ENCODE measurements at places on chromosomes 3 and 15.
A peak's percentile ranks its signal among the peaks of the same experiment; 100 is the strongest.

- DNase-seq = no peak
Observed at GRCh38 chr3:107797586-107797985, 274.8 kb downstream of the BBX start.

DNA sequence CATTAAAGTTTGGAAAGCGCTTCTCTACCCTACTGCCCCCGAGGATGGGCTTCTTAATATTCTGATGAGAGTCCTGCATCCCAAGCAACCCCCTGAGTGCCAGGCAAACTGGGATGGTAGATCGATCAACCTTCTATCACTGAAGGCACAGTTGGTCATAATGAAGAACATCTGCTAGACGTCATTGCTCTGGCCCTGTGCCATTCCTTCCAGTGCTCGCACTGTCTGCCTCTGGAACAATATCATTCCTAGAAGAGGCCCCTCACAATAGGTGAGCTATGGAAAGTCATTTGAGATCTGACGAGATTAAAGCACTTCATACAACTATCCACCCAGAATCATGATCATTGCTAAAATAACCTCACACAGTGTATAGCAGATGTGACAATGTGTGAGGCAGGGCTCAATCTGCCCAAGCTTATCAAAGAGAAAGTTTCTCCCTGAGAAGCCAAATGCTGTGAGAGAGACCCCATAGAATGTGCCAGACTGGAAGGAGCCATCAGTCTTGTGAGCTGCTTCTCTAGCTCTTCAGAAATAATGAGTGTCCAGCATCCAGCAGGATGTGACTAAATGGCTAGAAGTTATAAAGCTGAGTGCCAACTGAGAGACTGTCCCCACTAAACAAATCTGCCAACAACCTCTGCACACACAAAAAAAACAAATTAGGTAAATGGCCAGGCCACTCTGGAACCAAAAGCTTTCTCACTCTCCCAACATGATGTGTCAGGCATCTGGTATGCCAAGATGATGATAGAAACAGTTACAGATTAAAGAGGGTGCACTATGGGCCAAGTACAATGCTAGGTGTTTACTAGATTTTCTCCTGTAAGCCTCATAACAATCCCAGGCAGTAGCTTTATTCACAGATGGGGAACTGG lies 165.5 kb downstream of the NECTIN3 start:
- no peak for DNase-seq

DNA sequence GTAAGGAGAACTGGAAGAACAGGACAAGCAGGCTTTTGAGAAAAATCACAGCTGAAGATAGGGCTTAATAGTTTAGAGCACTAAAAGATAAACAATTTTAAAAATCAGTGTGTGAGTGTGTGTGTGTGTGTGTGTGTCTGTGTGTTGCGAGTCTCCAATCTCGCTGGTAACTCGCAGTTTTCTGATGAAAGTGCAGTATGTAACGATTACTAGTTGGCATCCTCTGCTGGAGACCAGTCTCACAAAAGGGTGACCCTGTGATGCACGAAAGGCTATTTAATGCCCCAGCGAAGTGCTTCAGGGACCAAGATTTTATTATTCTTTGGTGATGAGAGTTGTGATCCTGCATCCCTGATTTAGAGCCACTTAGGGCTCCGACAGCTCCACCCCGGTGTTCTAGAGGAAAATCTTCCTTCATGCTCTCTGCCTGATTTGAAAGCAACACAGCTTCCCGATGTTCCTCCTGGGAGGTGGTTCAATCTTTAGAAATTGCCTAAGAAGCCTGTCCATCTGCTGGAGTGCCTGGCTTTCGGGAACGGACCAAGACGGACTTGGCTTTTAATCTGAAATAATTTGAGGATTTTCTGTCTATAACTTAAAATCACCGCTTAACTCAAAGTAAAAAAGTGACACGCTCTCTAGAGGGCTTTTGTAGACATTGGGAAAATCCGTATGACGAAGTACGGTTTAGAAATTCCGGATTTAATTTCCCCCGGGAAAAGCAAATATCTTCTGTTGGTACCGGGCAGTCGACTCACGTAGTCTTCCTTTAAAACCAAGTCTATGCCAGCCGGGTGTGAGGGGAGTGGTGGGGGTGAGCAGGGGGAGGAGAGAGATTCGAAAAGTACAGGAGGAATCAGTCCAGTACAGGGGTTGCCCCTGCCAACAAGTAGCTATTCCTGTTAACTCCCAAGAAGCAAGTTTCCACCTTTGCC lies 1.1 kb upstream of the ALCAM start:
- DNase-seq = no peak

- DNase-seq = no peak
Observed at GRCh38 chr3:47243419-47244147, 39.0 kb downstream of the KIF9 start.

DNA sequence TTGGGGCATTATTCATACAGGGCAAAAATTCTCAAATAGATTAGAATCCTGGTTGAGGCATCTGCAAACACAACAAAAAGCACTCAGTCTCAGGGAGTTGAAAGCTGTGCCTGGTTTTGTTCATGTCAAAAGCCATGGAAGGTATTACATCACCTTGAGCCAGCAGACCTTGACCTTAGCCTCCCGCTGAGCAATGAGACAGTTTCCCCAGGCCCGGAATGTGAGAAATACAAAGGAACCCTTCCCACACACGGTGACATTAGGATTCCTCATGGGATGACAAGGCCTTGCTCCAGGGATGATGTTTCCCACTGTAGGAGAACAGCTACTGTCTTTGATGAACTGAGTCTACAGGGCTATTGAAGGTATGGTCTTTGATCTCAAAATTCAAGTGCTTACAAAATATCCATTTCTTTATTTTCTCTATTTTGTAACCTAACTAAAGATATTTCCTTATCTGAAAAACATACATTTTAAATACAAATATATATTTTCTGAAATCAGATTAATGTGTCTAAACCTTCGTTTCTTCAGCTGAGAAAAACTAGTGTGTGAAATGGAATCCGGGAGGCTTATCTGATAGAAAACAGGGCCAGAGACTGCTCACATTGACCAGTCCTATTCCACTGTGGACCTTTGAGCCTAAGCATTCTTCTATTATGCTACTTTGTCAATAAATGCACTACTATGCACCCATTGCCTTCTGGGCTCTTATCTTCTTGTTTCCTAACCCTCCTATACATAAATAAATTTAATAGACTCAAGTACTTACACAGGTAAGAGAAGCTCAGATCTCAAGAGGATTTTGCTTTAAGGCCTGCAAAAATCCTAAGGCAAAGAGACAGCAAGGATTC lies 298.2 kb downstream of the KBTBD8 start:
- DNase-seq = no peak

- DNase-seq = no peak
Observed at GRCh38 chr3:34882764-34883163, 756.6 kb upstream of the ARPP21 start.

DNA sequence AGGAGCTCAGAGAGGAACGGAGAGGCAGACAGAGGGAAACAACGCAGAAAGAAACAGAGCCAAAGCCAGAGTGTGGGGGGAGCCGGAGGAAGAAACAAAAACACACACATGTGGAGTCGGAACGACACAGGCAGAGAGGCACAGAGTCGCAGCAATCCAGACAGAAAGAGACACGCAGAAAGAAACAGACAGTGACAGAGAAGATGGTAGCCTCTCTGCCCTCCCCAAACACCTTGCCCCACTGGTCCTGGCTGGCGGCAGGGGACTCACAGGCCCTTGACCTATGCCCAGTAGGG lies 1.7 kb downstream of the NCKIPSD start:
- no peak for DNase-seq

GRCh38 chr15:101014921-101015841 lies 96.0 kb downstream of the LRRK1 start:
- DNase-seq = peak; percentile 59

DNA sequence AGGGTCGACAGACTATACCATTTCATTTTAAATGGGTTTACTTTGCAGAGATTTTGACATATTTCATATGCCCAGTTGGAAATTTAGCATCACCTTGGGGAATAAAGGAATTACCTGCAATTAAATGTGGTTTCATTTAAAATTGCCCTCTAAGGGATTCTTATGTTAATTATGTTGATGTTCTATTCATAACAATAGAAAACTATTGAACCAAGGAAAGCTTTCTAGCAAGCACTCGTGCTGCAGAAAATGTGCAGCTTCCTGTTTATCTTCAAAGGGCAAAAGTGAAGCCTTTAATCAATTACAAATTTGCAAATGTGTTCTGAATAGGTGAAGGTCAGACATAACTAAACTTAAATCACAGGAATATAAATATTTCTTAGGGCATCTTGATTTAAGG lies 352.1 kb downstream of the CHST2 start:
- DNase-seq = no peak

DNA sequence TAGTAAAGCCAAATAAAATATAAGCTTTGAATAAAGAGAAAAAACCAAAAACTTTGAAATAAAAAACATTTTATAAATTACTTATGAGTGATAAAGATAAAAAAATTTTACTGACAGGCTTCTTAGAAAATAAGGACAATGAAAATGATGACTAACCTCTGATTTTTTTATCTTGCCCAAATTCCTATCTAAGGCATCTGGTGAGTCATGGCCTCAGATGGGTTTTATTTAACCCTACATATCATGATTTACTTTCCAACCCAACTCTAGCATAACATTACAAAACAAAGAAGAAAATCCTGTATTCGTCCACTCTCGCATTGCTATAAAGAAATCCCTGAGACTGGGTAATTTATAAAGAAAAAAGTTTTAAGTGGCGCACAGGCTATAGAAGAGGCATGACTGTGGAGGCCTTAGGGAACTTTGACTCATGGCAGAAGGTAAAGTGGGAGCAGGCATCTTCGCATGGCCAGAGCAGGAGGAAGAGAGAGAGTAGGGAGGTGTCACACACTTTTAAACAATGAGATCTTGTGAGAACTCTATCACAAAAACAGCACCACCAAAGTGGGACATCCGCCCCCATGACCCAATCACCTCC lies 152.1 kb downstream of the NEK10 start:
- no peak for DNase-seq

DNA sequence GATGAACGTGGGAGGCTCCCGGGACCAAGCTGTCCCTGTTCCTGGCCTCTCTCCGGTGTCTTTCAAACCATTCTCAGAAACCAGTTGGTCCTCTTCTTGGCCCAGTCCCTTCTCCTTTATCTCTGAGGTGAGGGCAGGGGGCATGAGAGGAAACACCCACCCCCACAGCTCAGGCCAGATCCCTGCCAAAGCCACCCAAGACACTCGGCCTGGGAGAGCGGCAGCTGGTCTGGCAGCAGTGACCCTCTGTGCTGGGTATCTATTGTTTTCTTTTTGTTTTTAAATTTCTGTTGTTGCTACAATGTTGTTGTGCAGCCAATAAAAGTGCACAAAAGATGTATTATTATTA lies 27.3 kb downstream of the ACSBG1 start:
- no peak for DNase-seq
